Stimulated activated CD8-positive, alpha-beta memory T cell treated with anti-CD3 and anti-CD28 coated beads, Interleukin-7, amount 100 ng/mL, for 24 hours (primary cell): ENCODE measurements at places on chromosomes 5 and 9.

DNA sequence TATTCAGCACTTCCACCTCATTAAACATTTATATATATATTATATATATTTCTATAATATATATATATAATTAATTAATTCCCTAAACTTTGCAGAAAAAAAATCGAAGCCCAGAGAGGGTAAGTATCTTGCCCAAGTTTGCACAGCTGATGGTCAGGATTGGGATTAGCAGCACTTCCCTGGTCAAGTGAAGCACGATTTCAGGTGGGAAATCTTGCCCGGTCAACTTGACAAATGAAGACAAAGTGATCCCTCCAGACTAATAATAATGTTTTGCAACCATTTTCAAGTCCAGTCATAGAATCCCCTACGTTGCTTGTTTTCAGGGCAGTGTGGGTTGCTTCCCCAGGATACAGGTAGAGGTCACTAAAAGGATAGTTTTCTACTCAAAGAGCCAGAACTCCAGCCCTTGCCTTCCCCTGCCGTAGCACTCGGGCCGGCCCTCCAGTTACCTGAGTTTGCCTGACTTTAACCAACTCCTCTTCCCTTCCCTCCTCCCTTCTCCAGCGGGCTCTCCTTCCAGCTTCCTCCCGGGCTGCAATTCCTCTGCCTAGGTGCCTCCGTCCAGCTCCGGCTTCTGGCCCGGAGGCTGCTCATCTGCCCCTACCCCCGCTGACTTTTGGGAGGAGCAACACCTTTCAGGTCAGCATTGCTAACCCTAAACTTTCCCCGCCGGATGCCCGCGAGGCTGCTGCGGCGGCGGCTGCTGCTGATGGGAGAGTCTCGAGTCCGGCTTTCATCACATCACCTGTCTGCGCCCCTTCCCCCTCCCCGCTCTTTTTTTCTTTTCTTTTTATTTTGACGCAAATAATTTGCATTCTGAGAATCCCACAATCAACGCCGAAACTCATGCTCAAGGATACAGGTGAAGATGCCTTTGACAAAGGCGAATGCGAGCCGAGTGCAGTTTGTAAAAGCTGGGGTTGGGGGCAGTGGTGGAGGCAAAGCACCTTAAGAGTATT, 930 bp downstream of the PRLR start:
- no peak for DNase-seq

DNA sequence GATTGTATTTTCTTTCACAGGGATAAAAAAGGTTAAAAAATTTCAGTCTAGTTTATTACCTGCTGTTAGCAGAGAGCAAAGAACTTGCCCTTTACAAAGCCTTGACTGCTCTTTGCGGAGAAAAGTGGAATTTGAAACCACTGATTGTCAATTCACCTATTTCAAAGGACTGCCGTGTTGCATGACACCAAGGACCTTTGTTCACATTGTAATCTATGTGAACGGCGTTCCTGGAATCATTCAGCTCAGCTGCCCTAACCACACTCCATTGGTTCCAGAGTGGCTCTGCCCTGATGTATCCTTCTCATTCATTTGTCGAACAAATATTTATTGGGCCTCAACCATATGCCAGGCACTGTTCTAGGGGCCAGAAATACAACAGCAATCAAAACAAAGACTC, 377.5 kb upstream of the RFX3 start:
- no peak for DNase-seq

DNA sequence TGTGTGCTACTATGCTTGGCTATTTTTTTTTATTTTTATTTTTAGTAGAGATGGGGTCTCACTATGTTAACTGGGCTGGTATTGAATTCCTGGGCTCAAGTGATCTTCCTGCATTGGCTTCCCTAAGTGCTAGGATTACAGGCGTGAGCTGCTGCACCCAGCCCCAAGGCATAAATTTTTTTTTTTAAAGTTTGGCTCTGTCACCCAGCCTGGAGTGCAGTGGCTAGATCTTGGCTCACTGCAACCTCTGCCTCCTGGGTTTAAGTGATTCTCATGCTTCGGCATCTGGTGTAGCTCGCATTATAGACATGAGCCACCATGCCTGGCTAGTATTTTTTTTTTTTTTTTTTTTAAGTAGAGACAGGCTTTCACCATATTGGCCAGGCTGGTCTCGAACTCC, 70.3 kb downstream of the RAB24 start:
- DNase-seq = no peak

- DNase-seq = no peak
These were observed 196.0 kb upstream of the PAPPA start for GRCh38 chr9:115957585-115957984.

GRCh38 chr5:118905196-118905595, 83.2 kb downstream of the DTWD2 start:
- DNase-seq = no peak

DNA sequence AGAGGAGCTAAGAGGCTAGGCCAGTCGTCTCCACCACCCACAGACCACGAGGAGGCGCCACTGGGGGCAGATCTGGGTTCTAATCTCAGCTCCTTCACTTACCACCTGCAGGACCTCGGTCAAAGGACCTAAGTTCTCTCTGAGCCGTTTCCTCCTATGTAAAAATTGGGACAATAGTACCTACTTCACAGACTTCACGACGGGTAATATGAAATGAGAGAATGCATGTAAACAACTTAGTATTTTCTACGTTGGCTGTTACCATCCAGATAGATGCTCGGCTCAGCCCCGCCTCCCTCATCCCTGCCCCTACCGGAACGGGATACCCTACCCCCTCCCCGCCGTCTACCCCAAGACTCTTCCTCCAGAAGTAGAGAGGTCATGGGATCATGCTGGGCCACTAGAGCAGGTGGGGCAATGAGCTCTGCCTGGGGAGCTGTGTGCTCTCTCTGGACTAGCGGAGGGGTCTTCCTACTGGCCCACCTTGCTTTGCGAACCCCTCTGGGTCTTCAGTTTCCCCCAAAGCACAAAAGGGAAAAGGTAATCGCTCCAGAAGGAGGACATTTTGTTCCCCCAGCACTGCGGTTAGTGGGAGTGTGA, 541 bp downstream of the GNPDA1 start:
- peak; percentile 49 for DNase-seq

DNA sequence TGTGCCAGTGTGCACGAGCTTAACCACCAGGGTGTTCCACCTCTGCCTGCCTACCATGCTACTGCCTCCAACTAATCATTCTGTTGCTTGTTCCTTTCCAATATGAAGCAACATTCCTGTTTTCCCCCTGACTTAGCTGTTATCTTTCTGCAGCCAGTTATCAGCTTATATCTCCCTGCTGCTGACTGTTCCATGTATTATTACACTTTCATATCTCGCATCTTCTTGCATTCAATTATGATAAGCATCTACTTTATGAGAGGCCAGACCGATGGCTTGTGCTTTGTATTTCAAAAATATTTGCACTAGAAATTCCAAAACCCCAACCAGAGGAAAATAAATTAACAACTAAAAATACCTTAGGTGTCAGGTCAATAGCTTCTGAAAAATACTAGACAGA, 394.0 kb upstream of the BRINP1 start:
- no peak for DNase-seq

DNA sequence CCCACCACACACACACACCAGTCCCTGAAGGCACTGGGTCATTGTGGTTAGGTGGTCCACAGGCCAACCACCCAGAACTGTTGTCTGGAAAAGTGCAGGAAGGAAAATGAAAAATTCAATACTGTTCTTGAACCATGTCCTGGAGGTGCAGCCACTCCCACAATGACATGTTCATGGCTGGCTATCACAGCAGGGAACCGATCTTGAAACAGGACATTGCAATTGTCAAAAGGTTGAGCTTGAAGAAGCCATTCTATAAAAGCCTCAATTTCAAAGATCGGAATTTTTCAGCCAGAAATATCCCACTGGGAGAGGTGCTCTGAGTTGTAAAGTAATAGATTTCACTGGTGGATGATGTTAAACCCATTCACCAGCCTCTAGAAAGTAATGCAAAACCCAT, 218.2 kb downstream of the GNA14 start:
- no peak for DNase-seq

GRCh38 chr5:170486371-170486770, 17.4 kb upstream of the KCNIP1 start:
- DNase-seq = no peak

- no peak for DNase-seq
These were observed 62.3 kb downstream of the NR6A1 start for GRCh38 chr9:124708633-124709291.

DNA sequence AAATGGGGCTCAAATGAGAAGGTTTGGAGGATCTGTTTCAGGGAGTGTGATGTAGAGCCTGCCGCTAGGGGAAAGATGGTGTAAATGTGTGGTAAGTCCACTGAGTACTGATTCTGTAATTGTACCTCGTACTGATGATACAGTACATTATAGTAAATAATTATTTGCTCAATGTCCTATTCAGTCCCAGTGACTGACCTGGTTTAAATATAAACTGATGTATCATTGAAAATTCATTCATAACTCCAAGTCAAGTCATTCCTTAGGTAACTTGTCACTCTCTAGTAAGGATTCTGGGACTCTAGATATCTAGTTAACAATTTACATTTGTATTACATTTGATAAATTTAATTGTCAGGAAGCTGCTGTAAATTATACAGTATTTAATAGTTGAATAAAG, 667.3 kb downstream of the DTWD2 start:
- no peak for DNase-seq

GRCh38 chr5:125411744-125412560, 665.5 kb upstream of the ZNF608 start:
- DNase-seq = no peak

DNA sequence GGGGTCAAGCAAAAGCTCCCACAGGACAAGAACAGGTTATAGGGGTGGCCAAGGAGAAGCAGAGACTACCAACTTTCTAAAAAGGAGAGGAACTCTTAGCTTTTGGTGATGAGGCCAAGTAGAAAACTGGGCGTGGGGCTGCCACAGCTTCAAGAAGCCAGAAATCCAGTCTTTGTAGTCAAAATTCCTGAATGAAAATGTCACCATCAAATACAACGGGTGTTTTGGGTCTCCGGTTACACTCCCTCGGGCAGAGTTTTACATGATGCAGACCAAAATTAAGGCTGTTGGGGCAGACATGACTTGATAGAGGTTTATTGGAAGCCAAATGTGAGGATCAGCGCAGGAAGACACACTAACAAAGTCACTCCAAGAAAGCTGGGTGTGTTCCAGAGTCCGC, 29.4 kb upstream of the N4BP3 start:
- DNase-seq = no peak

DNA sequence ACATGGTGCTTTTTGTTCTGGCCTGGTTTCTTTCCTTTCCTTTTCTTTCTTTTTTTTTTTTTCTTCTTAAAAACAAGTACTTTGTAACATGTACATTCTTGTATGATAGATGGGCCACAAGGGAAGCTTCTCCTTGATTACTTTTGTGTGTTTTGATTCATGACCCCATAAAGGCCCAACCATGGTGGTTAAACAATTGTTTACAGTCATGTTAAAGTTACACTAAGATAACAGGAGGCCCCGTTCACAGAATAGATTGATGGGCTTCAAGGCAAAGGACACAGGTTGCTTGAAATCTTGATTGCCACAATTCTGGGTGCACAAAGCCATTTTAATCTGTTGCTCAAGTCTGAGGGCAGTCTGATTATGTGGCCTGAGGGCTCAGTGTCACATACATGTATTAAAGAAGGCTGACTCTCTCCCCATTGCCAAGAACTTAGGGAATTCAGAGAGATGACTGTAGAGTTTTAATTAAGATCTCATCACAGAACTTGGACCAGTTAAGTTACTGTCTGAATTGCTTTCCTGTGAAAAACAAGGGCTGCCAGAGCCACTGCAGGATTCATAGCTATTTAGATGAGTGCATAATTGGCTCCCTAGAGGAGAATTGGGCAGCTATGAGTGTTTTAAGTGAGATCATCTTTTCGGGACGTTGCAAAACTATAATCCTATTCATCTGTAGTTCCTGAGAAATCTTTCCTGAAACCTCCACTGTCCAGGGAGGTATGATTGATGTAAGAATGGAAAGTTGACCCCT, 163.4 kb downstream of the TLE4 start:
- DNase-seq = no peak

DNA sequence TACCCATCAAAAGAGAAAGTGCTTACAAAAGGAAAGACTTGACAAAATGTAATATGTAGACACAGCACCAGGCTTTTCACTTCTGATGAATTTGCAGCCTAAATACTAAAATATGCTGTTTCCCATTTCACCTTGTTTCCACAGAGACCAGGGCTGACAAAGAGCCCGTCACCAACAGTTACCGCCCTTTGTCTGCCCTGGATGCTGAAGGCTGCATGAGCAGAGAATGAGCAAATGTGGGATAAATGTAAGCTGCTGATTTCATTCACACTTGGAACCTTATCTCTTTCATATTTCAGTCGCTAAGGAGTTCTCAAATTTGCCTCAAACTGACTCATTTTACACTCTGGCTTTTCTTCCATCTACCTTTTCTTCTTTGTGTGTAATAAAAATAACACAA, 213.9 kb downstream of the TMEM167A start:
- no peak for DNase-seq

GRCh38 chr9:114299286-114300152, 23.4 kb upstream of the ORM1 start:
- DNase-seq = no peak

DNA sequence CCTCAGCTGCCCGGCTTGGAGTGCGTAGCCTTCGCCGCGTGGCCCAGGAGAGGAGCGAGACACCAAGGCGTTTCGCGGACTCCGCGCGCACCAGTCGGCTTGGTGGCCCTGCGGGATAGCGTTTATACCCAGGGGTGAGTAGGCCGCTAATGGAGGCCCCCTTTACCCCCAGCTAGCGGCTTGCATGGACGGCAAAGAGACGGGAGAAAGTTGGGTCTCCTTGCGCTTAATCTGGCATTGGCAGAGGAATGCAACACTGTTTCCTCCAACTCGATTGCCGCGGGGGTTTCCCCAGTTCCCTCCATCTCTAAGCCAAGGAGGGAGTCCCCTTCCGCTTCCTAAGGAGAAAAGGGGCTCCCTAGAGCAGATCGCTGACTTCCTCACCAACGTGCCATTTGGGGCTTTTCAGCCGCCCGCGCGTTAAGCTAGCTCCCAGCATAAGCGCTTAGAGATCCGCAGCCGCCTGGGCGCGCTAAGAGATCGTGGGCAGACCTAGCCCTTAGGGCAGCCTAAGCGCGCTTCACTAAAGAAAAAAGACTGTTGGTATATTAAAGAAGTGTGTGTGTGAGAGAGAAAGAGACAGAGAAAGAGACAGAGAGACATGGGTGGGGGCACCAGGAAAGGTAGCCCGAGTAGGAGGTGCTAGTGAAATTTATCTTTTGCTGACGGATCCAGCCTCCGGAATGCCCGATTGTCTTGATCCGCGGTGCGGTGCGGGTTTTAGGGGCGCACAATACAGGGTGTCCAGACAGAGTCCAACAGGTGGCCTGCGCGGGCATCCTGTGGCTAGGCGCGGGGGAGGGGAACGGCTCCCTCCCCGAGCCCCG, 597.9 kb upstream of the SGCD start:
- no peak for DNase-seq

GRCh38 chr9:26723486-26723885, 169.1 kb downstream of the CAAP1 start:
- no peak for DNase-seq

GRCh38 chr9:28970241-28970654, 1397.0 kb upstream of the C9orf72 start:
- DNase-seq = no peak
